Testis (tissue), 5 donors: ENCODE measurements at places on chromosomes 1 and 21. TPM values are rescaled to one million over a fixed set of nuclear protein-coding genes. Genes with fewer than 3 reads are reported as not detected.

Gene CEPT1
- polyA plus RNA-seq: 25.0 TPM

Gene C1orf167
- 64.2 TPM for polyA plus RNA-seq

Gene SCAF4
- 45.3 TPM for polyA plus RNA-seq

DNA sequence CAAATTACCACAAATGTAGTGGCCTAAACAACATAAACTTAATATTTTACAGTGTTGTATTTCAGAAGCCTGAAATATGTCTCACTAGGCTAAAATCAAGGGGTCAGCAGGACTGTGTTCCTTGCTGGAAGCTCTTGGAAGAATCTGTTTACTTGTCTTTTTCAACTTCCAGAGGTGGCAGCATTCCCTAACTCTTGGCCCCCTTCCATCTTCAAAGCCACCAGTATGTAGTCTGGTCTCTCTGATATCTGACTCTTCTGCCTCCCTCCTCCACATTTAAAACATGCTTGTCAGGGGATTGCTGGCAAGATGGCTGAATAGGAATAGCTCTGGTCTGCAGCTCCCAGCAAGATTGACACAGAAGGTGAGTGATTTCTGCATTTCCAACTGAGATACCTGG is 567.5 kb downstream of the PLA2G4A start:
- H3K27me3 ChIP-seq: no peaks in the 10 kb centered on the region
- no peaks in the 10 kb centered on the region for H3K4me1 ChIP-seq
- no peaks in the 10 kb centered on the region for H3K36me3 ChIP-seq
- H3K4me3 ChIP-seq: no peak overlapping the region

GRCh38 chr1:30909365-30910068 is 959 bp upstream of the SDC3 start:
- peaks cover 8% of the 10 kb centered on the region for H3K4me1 ChIP-seq

DNA sequence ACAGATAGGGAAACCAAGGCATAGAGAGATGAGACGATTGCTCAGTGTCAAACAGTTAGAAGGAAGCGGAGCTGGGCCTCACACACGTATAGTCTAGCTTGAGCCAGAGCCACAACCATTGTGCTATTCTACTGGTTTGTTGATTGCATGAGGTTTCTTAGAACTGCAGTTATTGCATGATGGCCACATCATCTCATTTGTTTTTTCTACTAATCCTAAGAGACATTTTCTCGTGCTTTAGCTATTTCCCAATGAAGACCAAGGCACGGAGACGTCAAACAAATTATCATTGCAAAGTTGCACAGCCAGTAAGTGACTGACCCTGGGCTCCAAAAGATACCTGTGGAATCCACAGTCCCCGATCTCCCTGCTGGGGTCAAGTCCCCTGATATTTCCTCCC is 25.1 kb upstream of the ZNF362 start:
- no peak overlapping the region for H3K27ac ChIP-seq
- DNase-seq: no peak
- H3K36me3 ChIP-seq: no peaks in the 10 kb centered on the region
- H3K4me1 ChIP-seq: no peaks in the 10 kb centered on the region
- H3K27me3 ChIP-seq: no peaks in the 10 kb centered on the region
- H3K4me3 ChIP-seq: no peak overlapping the region

DNA sequence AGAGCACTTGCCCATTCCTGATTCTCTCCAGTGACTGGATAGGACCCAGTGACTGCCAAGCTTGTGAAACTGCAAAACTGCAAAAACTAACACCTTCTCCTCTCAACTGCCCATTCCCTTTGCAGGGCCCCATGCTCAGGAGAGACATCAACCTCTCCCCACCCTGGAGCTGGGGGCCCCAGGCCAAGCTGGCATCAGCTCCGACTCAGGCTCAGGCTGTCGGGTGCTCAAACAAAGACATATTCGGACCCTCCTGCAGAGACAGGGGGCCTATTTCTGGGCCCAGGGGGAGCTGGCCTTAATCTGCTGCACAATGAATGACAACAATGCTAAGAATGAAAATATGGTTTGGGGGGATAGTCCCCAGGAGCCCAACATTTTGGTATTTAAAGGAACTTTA is 11.8 kb downstream of the LMX1A start:
- H3K4me3 ChIP-seq: no peak overlapping the region
- no peaks in the 10 kb centered on the region for H3K27me3 ChIP-seq
- no peaks in the 10 kb centered on the region for H3K36me3 ChIP-seq
- no peak for DNase-seq
